Stimulated activated CD4-positive, alpha-beta T cell treated with anti-CD3 and anti-CD28 coated beads, Interleukin-15, amount 100 ng/mL, for 48 hours (primary cell): ENCODE measurements at places on chromosomes 5 and 9.
A peak's percentile ranks its signal among the peaks of the same experiment; 100 is the strongest.

- no peak for DNase-seq
Observed at GRCh38 chr5:154242964-154243376, 52.4 kb downstream of the GALNT10 start.

GRCh38 chr9:105070176-105070575 lies 142.2 kb upstream of the ABCA1 start:
- DNase-seq = no peak

DNA sequence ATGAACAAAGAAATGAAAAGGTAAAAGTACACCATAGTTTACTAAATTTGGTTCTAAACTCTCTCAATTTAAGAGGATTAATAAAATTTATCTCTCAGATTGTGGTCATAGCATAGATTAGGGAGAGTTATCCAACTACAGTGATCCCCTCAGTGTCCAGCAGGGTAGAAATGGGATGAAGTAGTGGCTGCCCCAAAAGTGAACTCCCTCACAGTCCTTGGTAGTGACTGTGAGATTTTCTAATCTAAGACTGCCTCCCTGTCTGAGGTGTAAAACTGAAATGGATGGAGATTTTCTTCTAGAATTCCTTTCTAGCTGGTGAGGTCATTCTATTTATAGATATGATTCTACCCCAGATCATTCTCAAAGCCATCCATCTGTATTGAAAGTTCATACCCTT lies 455.5 kb downstream of the ACTL7B start:
- no peak for DNase-seq

- no peak for DNase-seq
Observed at GRCh38 chr9:15253197-15253596, 53.8 kb downstream of the TTC39B start.

- DNase-seq = no peak
Observed at GRCh38 chr9:96294159-96294545, 7.8 kb downstream of the HSD17B3 start.

DNA sequence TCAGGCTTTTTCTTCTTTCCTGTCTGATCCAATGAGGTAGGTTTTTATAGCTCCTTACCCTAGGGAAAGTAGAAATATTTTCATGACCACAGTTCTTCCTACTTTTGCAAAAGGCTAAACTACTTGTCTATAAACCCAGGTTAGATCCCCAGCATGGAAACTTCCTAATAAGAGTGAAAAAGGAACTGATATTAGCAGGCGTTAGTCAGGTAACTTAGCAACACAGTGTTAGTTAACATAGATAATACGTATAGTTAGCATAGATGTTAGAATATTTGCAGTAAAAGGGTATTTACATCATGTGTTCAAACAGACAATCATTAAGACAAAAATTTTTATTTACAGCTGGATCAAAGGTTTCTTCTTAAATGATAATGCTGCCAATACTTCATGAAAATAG lies 162.9 kb upstream of the DAB2 start:
- no peak for DNase-seq

- DNase-seq = no peak
Observed at GRCh38 chr5:124755565-124755964, 9.1 kb upstream of the ZNF608 start.

- DNase-seq = no peak
Observed at GRCh38 chr5:97943036-97943435, 760.0 kb upstream of the RIOK2 start.

- DNase-seq = no peak
Observed at GRCh38 chr9:107807183-107807582, 317.6 kb upstream of the KLF4 start.

DNA sequence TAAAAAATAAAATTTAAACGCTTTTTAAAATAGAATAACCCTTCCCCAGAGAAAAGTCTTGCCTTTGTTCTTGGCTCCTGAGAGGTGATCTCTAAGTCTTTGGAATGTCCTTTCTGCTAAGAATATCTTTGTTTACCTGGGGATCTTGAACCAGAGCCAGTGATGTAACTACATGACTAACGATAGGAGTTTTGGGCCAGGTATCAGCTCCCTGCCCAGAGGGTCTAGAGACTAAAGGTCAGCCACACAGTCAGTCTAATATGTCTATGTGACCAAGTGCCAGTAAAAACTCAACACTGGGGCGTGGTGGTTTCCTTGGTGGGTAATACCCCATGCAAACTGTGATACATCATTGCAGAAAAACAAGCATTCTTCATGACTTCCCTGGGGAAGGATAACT lies 1351.9 kb upstream of the C9orf72 start:
- DNase-seq = no peak

DNA sequence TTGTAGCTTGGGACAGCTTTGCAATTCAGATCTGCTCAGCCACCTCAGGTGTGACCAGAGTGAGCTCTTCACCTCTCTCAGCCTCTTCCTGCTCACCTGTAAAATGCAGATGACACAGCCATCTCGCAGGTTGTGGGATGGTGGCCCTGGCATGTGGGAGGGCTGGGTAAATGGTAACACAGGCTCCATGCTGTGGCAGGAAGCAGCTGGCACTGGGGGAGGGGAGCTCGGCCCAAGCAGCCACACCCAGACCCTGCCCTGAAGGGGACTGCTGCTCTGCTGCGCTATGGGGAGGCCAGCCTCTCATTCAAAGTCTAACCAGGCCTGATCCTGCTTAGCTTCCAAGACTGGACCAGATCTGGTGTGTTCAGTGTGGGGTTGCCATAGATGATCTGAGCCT lies 24.1 kb downstream of the PHF2 start:
- no peak for DNase-seq

DNA sequence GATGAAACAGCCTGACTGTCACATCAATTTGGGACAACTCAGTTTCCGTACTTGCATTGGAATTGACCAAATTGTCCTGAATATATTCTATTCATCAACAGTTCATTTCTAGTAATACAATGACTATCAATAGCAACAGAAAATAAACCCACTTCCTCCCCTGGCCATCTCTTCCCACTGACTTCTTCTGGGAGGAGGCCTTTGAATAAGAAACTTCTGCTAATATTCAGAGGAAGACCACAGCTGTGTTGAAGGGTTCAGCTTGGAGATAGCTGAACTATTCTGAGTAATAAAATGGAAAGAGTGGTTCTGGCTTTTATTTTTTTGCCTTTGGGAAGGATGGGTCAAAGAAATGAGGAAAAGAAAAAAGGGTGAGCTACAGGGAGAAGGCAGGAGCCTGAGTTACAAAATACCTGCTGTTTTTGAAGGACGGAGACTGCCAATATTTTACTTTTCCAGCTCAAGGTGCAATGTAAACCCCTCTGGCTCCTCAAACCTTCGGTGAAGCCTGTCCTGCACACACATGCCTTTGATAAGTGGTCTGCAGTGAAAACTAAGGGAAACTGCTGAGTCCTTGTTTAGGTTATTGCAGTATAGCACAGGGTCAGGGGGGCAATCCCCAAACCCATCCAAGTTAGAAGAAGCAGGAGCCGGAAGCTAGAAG lies 29.9 kb downstream of the FYB1 start:
- DNase-seq = no peak

GRCh38 chr5:78295035-78295961 lies 800 bp upstream of the AP3B1 start:
- peak; percentile 9 for DNase-seq

GRCh38 chr5:5155617-5156016 lies 15.5 kb downstream of the ADAMTS16 start:
- DNase-seq = no peak

- no peak for DNase-seq
Observed at GRCh38 chr9:81377320-81377719, 312.0 kb downstream of the TLE1 start.

GRCh38 chr5:120614531-120615180 lies 150.6 kb downstream of the PRR16 start:
- DNase-seq = no peak

DNA sequence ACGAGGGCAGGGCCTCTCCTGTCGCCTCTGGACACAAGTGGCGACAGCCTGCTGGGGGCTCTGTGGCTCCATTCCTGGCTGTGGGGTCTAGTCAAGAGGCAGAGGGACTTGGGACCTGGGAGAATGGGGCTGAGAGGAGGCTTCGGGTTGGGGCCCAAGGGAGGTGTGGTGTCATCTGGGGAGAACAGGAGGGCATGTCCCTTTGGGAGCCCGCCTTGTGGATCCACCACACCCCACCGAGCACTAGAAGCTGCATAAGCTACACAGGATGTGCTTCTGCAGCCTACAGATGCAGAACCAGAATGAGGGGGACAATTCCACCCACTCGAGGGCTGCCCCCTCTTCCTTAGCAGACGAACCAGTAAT lies 3.9 kb upstream of the MAN1B1 start:
- no peak for DNase-seq

DNA sequence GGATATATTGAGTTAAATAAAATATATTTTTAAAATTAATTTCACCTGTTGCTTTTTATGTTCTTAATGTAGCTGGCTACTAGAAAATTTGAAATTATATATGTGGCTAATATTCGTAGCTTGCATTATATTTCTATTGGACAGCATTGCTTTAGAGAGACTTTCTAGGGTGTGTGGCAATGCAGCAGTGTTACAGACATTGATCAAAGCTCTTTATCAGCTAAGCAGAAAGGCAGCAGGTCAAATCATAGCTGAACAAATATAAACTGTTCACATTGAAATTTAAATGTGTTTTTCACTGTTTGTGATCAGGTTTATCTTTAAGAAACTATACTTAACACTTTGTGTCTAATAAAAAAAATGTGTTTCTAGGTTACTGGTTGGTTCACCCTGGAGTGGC lies 52.6 kb downstream of the ITGA2 start:
- no peak for DNase-seq

DNA sequence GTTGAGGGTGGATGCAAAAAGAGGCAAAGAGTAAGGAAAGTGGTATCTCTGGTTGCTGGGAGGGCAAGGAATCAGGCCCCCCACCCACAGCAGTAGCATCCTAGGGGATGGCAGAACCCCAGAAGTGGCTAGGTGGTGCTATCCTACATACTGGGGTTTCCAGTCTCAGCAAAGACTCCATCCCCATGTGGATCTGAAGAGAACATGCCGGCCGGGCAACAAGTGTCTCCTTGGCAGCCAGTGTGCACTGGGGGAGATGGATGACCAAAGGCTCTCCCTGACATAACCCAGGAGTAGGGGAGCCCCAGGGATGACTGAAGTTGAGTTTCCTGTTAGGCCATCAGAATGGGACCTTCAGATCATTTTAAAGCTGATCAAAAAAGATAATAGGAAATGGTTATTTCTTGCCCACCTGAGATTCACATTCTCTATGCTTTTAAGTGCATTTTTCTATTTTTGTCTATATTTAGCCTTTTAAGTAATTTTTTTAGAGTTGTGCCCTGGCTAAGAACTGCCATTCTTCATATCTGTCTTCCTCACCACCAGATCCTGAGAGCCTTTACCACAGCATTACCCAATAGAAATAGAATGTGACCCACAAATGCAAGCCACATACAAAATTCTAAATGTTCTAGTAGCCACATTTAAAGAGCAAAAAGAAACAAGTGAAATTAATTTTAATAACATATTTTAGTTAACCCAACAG lies 78.7 kb upstream of the SMIM23 start:
- no peak for DNase-seq

DNA sequence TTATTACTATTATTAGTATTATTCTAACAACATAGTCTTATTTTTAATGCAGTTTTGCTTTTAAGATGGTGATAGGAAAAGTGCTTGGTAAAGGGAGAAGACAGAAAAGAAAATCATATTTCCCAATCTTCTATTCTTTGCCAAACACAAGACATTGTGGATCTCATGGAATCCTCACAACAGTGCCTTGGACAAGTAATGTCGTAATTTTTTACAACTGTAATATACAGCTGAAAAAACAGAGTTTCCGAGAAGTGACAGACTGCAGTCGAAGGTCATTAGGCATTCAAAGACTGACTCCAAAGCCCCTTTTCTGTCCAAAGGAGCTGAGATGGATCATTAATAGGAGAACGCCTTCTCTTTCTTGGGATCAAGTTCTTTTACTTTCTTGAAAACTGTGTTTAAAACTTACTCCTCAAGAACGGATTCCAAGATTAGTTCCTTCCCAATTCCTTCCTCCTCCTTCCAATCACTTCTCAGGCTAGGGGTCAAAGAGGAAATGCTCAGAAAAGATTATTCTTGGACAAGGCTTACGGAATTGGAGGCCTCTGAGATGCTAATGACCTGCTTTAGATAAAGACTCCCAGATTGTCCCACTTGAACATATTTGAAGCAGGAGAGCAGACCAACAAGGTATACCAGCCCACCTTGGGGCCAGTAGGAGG lies 24.3 kb upstream of the TRIM32 start:
- DNase-seq = no peak

DNA sequence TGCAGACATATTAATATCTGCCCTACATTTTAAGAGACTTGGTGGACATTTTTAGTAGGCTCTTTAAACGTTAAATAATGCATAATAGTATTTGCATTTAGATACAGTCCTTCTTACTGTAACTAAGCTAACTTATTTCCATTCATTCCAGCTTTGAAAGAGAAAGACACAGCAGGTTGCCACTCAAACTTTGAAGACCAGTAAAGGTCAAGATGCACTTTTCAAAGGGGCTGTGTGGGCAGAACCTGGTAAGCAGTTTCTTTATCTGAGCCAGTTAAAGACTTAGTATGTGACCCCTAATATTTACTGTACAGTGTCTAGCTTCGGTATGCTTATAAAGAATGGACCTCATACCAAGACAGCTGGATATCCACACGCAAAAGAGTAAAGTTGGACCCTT lies 20.8 kb downstream of the PLGRKT start:
- DNase-seq = no peak

DNA sequence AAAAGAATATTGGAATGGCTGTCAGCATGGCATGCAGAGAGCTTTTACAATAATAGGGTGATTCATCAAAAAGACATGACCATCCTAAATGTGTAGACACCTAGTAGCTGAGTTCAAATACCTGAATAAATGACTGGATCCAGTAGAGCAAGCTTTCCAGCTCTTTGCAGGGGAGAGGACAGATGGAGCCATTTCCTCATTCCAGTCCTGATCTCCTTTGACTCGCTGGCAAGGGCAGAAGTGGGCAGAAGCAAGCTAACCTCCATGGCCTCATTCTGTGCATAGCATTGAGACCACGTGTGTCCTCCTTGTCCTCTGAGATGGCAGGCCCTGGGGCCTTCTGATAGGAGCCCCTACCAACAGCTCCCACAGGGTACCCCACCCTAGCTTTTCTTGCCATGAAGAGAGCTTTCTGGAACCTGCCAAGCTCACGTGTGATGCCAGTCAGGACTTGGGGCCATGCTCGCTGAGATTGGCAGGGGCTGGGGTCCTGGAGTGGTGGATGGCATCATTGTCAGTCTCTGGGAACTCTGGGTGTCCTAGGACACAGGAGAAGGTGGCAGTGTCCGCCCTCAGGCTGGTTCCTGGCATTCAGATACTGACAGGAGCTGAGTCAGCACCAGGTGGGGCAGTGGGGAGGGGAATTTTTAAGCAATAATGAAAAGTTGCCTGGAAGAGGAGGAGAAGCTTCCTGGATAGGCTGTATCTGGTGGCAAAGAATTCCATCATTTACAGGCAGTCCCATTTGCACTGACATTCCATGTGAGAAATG lies 33.6 kb downstream of the WWC1 start:
- DNase-seq = no peak

DNA sequence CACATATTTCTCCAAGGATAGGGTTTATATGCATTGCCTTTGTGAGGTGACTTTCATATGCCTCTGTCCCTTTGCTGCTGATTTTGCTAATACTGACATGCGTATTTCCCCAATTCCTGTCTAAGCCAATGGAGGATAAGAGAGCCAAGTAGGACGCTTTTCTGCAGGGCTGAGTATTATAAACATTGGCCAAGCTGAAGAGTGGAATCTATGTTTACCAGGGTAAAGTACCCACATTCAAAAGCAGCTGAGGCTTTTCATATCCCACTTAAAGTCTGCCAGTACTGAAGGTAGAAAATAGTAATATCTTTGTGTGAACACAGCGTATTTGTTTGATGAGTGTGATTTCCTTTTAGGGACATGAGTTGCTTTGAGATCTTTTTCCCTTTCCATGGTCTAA lies 128.8 kb upstream of the GPR151 start:
- no peak for DNase-seq
